Trophoblast cell (in vitro differentiated cells and primary cell): ENCODE measurements at places on chromosomes 3 and 15.

DNA sequence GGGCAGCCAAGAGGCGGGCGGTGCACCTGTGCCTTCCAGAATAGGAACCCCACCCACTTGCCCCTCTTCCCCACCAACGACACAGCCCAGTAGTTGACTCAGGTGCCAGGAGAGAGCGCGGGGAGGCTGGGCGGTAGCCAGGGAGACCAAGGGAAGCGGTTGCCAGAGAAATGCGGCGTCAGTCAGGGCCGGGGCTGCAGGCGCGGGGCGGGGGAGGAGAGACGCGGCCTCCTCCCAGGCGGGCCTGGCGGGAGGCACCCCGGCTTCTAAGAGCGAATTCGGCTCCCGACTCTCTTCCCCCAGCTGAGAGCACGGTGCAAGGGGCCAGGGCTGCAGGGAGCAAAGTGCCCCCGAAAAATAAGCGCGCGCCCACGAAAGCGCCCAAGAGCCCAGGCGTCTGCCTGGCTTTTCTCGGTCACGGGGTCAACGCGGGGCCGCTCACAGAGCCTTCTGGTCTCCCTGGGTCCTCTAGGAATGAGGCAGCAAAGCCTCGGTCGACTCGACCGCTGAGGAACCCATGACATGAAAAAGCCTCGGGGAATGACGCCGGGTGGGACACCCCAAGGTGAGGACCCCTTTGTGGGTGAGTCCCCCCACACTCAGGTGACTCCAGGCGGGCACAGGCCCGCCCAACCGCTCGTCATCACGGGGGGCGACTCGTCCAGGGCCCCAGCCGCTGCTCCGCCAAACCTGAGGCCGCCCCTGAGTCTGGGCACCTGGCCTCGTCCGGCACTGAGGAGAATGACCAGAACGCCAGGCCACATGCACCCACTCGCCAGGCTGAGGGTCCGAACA is 716 bp downstream of the CPEB1 start:
- H3K4me3 ChIP-seq = no peak overlapping the region
- no peak overlapping the region for H3K27ac ChIP-seq
- no peak for DNase-seq
- H3K27me3 ChIP-seq = peaks cover 43% of the 10 kb centered on the region

DNA sequence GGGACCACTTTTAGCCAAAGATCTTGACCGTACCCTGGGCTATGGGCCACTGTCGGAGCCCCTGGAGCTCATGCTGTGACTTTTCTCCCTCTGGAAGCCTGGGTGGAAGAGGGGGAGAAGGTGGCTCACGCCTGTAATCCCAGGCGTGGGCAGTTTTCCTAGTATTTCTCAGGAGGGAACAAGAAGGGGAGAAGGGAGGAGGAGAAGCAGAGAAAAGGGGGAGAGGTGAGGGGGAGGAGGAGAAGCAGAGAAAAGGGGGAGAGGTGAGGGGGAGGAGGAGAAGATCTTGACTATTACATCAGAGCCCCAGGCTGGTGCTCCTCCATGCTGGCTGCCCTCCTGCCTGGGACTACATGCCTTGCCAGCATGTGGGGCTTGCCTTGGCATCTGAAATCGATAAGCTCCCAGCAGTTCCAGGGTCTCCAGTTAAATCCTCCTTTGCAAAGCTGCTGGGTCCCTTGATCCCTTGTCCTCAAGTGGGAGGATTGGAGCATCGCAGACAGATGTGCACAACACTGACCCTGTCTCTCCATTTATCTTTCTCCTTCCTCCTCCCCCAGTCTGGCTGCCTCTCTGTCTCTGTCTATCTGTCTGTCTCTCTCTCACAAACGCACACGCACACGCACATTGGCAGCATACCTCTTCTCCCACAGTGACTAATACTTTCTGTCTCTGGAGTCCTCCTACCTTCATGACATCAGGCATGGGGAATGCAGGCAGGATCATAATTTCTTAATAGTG is 41.6 kb downstream of the MRAS start:
- no peaks in the 10 kb centered on the region for H3K27me3 ChIP-seq
- peak; percentile 96 for DNase-seq
- H3K36me3 ChIP-seq = no peaks in the 10 kb centered on the region

- no peak for DNase-seq
- no peaks in the 10 kb centered on the region for H3K4me1 ChIP-seq
- no peak overlapping the region for H3K27ac ChIP-seq
- H3K27me3 ChIP-seq = no peaks in the 10 kb centered on the region
- H3K4me3 ChIP-seq = no peak overlapping the region
- no peaks in the 10 kb centered on the region for H3K36me3 ChIP-seq
Observed at GRCh38 chr3:175001091-175001490, 142.0 kb downstream of the NAALADL2 start.

DNA sequence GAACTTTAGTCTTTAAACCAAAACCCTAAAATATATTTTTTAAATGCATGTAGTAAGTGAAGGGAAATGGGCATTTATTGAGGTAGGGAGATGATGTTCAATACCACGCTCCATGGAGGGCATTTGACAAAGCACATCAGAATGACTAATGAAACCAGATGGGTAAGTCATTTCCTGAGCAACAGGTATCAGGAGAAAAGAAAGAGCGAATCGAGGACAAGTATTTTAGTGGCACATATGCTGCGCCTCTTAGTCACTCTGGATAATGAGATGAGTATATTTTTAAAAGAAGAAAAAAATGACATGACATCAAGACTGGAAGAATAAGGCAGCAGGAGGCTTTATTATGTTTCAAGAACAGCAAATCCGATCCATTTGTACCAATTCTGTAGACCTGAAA is 129.0 kb upstream of the ARHGEF3 start:
- peaks cover 17% of the 10 kb centered on the region for H3K4me1 ChIP-seq
- no peak overlapping the region for H3K4me3 ChIP-seq
- no peaks in the 10 kb centered on the region for H3K27me3 ChIP-seq
- no peaks in the 10 kb centered on the region for H3K36me3 ChIP-seq

DNA sequence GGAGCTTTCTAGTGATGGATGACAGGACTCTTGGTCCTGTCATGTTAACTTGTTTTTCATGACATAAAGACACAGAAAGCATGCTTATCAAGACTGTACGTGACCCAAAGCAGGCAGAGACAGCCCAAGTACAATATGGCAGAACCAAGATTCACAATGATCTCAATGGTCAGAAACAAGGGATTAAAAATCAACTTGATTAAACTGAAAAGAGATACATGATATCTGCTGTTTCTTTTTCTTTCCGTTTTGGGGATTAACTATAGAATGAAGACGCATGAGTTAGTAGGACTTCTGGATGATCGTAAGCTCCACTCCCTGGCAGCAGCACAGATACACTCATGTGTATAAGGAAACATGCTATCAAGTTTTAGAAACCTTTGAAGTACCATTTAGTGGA is 98.4 kb upstream of the MYZAP start:
- DNase-seq = no peak
- H3K4me3 ChIP-seq = no peak overlapping the region
- H3K36me3 ChIP-seq = no peaks in the 10 kb centered on the region

GRCh38 chr3:63607716-63608115 is 44.8 kb upstream of the SNTN start:
- H3K27ac ChIP-seq = no peak overlapping the region
- H3K4me3 ChIP-seq = no peak overlapping the region
- H3K36me3 ChIP-seq = no peaks in the 10 kb centered on the region
- no peaks in the 10 kb centered on the region for H3K4me1 ChIP-seq
- no peaks in the 10 kb centered on the region for H3K27me3 ChIP-seq
- no peak for DNase-seq

DNA sequence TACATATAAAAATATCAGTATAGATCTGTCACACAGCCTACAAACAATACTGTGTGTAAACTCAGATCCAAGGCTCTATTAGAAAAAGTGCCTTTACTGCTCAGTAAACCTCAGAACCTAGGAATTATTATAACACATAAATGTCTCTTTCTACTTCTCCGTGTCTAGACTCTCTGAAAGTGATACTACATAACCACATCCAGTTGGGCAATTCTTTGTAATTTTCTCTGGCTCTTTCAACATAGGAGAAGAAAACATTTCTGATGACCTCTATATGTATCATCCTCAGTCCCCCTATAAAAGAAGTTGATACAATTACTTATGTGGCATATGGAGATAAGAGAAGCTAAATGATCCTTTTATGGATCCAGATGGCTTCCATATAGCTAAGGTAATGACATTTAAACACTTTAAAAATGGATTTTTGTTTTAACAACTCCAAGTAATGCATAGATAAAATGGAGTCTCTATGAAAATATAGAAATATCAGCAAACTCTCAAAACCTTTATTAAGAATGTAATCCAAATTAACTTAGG is 104.5 kb downstream of the LSAMP start:
- DNase-seq = no peak
- no peaks in the 10 kb centered on the region for H3K36me3 ChIP-seq
- H3K4me1 ChIP-seq = no peaks in the 10 kb centered on the region

- peak; percentile 5 for DNase-seq
- H3K36me3 ChIP-seq = no peaks in the 10 kb centered on the region
- H3K4me1 ChIP-seq = no peaks in the 10 kb centered on the region
- no peak overlapping the region for H3K4me3 ChIP-seq
Observed at GRCh38 chr3:79886204-79886603, 118.4 kb upstream of the ROBO1 start.

DNA sequence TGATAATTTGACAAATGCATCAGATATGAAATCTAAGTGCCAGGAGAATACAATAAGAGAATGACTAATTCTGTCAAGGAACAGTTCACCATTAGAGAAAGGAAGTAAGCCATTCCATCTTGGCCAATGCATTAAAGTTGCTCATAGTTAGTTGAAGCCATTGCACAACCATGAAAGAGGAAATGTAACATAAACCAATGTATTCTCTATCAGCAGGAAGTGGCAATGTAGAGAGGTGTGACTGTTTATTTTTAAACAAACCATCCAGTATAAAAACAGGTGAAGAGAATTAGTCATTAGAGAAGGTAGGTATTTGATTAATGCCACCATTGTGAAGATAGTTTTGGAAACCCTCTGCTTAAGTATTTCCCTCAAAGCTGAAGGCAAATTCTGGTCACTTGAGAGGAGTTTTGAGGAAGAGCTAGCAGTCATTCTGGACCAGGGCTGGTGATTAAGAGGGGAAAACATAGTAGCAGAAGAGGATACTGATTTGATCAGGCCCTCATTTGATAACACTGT is 10.7 kb upstream of the ANXA2 start:
- no peak overlapping the region for H3K27ac ChIP-seq
- H3K36me3 ChIP-seq = no peaks in the 10 kb centered on the region
- no peak for DNase-seq
- no peak overlapping the region for H3K4me3 ChIP-seq

DNA sequence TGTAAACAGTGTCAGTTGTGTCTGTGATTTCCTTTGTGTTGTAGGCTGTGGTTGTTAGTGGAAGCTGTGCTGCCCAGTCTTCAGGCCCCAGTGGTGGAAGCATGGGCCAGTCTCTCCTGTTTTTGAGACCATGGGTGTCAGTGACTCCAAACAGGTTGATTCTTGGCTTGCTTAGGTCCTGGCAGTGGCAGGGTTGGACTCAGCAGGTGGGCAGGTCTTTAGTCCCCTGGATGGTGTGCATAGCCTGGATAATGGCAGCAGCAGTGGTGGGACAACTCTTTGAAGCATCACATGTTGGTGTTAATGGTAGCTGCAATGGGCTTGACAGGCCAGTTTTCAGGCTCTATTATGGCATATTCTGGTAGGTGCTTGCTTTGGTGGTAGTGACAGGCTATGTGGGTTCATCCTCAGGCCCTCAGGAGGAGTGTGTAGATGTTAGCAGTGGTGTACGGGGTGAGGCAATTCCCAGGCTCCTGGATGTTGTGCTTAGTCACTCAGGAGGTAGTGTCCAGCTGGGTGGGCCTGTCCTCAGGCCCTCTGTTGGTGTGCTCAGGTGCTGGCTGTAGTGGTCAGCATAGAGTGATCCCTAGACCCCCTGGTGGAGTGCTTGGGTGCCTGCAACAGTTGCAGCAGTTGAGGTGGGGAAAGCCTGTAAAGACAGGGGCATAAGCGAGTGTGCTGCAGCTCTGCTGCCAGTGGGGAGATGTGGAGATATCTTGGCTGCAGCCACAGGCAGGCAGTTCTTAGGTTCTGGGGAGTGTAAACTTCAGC is 596.7 kb downstream of the PDCD6IP start:
- no peaks in the 10 kb centered on the region for H3K36me3 ChIP-seq
- no peak overlapping the region for H3K27ac ChIP-seq
- no peaks in the 10 kb centered on the region for H3K4me1 ChIP-seq

DNA sequence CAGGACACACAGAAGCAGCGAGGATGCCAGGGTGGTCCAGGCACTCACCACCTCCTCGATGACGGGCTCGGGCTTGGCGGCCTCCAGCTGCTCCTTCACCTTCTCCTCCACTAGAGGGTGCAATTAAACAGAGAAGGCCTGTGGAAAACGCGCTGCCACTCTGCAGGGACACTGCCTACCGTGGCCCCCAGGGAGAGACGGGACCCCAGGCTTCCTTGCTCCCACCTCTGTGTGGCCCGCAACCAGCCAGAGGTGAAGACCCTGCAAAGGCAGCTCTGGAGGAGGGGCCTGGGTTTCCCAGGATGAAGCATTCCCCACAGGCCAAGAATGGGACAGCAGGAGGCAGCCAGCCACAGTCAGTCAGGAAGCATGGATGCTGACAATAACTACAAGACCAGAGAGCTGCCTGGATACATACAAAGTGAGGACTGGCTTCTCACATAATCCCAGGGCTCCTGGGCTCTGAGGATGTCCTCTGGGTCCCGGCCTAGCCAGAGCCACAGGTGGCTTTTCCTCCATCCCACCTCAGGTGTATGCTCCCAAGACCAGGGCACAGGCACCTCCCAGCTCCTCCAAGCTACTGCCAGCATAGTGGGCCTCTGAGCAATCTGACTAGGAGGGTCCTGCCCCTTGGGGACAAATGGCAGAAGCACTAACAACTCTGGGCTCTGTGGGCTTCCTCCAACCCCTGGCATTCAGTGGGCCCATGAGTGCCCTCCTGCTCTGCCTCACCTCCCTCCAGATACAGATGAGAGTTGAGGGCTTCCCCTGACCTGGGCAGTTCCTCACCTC is 46.2 kb downstream of the PTH1R start:
- no peaks in the 10 kb centered on the region for H3K4me1 ChIP-seq
- H3K27me3 ChIP-seq = no peaks in the 10 kb centered on the region
- peak; percentile 64 for DNase-seq
- H3K36me3 ChIP-seq = peaks cover 62% of the 10 kb centered on the region

DNA sequence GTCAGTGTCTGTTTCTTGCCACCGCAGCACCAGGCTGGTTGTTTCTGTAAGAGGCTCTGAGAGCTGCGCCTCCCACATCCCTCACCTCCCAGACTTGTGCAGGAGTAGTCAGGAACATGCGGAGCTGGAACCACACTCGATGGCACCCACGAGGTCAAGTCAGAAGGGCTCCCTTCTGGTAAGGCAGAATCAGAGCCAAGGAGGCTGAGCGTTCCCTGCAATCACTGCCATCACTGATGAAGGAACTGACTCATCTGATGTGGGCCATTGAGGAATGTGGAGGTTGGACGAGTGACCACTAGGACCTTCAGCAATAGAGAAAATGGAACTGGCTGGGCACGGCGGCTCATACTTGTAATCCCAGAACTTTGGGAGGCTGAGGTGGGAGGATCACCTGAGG is 35.7 kb upstream of the BLM start:
- no peaks in the 10 kb centered on the region for H3K36me3 ChIP-seq
- no peak overlapping the region for H3K27ac ChIP-seq
- no peaks in the 10 kb centered on the region for H3K27me3 ChIP-seq
- no peaks in the 10 kb centered on the region for H3K4me1 ChIP-seq
- no peak overlapping the region for H3K4me3 ChIP-seq
